Activated T-helper 1 cell treated with anti-CD3 and anti-CD28 coated beads, Interleukin-12 subunit alpha, Interleukin-12 subunit beta, Interleukin-2, Interleukin-4 antibody, amounts not matched to agents 30 ng/mL and 10 ng/mL and 1 ng/mL, durations not matched to agents 14 hours and 24 hours and 36 hours (primary cell): ENCODE measurements at places on chromosomes 13 and 19.

DNA sequence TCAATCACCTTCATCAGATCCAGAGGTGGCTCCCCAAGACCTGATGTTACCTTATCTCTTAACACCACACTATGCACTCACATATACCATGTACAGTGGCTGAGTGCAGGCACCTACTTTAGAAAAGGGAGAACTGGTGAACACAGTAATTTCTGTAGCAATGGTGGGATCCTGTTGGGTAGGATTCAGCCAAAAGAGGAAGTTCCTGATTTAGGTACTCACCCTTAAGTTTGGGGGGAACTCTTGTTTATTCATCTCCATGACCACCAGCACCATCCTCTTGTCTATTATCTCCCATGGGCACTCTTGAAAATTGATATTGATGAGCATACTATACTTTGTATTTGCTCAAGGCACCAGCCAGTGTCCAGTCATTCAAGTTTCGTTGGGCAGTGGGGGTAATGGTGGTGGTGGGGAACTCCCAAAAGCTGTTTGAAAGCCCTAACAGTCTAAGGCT lies 324.4 kb downstream of the LMO7 start:
- DNase-seq: no peak

- no peak for DNase-seq
Measured at GRCh38 chr19:30083125-30083681, 141.2 kb downstream of the URI1 start.

DNA sequence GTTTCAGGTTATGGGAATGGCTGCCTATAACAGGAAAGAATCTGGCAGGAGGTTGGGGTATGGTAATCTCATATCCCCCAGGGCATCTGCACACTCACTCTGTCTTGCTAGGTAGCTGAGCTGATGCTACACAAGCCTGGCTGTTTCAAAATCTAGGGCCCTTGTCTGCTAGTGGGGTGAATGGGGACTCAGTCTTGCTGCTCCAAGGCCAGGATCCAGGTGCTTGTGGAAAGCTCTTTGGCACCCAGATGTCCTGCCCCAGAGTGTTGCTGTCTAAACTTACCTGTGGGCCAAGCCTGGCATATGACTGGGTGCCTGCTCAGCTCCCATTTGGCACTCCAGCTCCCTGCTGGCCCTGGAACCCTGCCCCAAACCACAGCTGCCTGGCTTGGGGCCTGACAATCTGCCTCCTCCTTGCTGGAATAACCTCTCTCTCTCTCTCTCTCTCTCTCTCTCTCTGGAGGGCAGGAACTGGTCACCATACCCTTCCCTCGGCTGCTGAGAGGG lies 158.1 kb upstream of the TSC22D1 start:
- DNase-seq: no peak

GRCh38 chr13:75864718-75865117 lies 228.6 kb downstream of the LMO7 start:
- no peak for DNase-seq

GRCh38 chr13:114043421-114044053 lies 69.7 kb upstream of the C13orf46 start:
- DNase-seq: no peak
